ENCODE measurements at places on chromosomes 12 and 14. TPM values are rescaled to one million over a fixed set of nuclear protein-coding genes. Genes with fewer than 3 reads are reported as not detected.

- peak; percentile 35 for DNase-seq
Measured at GRCh38 chr14:33307691-33308251, 369.1 kb downstream of the NPAS3 start.

GRCh38 chr14:100330007-100330344, 6.8 kb downstream of the SLC25A47 start:
- DNase-seq, result no peak

The TMEM52B gene
- not detected for total RNA-seq

The ANKRD33 gene
- 0.39 TPM for total RNA-seq

All from neural progenitor cell (in vitro differentiated cells).